ENCODE measurements at places on chromosomes 5 and 9.

- no peak for DNase-seq
These were observed 20.7 kb downstream of the TCF7 start for GRCh38 chr5:134135091-134135655.

DNA sequence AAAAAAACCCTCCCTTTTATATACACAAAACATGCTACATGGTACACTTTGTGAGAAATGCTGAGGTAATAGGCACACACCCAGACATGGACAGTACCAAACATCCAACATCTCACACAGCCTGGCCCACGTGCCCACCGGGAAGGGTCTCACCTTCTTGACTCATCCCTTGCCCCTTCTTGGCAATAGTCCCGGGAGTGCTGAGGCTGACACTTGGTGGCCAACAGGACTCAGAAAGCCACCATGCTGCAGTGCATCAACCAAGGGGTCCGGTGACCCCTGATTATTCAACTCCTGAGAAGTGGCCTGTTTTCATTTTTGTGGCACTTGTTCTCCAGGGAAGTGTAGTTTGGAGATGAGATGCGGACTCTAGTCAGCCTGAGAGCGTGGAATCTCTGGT lies 35.0 kb downstream of the ANGPTL2 start:
- no peak for DNase-seq

DNA sequence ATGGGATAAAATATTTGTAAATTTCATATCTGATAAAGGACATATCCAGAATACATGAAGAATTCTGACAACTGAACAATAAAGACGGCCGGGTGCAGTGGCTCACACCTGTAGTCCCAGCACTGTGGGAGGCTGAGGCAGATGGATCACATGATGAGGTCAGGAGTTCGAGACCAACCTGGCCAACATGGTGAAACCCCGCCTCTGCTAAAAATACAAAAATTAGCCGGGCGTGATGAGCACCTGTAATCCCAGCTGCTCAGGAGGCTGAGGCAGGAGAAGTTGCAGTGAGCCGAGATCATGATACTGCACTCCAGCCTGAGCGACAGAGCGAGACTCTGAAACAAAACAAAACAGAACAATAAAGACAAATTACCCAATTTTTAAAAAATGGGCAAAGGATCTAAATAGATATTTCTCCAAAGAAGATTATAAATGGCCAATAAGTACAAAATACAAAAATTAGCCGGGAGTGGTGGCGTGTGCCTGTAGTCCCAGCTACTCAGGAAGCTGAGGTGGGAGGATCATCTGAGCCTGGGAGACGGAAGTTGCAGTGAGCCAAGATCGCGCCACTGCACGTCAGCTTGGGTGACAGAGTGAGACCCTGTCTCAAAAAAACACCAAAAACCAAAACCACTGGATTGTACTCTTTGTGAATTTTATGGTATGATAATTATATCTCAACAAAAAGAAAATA lies 9.6 kb upstream of the NSD1 start:
- DNase-seq: no peak

DNA sequence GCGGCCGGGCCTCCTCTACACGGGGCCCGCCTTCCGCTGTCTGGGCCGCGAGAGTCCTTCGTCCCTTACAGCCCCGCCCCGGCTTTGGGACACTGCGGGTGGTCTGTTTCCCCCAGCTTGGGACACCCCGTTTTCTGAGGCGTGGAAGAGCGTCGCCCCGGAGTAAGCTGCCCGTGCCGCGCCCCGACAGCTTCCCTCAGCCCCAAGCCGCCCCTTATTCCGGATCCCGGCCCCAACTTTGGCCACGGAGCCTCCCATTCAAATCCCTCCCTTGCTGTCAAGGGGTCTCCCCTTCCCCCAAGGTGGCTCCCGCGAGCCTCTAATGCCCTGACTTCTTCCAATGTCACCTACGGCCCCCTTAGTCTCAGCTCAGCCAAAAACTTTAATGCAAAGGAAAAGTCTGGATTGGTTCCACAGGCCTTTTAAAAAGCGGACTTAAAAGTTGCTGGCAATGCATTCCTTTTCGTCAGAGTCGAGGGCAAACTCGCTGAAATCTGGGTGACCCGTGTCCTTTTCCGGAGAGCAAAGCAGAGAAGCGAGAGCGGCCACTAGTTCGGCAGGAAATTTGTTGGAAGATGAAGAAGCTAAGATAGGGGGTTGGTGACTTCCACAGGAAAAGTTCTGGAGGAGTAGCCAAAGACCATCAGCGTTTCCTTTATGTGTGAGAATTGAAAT lies 19.8 kb downstream of the EXOSC2 start:
- DNase-seq: no peak

- DNase-seq: no peak
These were observed 6.3 kb upstream of the ADAMTSL1 start for GRCh38 chr9:18467696-18468095.

DNA sequence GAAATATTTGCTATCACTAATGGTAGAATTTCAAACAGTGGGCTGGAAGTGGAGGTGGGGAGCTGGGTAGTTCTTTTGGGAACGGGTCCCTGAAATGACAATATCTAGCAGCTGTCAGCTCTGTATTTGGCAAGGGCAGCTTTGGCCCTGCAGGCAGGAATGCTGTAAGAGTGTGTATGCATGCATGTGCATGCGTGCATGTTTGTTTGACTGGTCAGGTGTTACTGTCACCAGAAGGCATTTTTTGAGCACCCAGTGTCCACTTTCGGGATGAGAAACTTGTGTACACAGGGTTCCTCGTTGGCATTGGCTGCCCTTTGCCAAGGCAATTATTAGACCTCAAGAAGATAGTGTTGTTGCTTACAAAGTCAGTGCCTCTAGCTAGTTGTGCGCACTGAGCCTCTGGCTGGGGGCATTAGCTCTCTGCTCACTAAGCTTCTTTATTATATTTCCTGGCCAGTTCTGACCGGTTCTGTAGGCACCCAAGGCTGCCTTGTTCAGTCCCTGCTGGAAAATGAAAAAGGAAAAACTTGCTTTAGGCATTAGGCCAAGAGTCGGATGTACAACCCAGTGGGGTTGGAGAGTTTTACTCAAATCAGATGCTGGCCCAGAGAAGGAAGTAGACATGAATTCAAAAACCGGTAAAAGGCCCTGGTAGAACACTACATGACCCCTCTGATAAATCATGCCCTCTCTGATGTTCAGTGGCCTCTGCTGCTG lies 2.0 kb downstream of the CYFIP2 start:
- DNase-seq: no peak

DNA sequence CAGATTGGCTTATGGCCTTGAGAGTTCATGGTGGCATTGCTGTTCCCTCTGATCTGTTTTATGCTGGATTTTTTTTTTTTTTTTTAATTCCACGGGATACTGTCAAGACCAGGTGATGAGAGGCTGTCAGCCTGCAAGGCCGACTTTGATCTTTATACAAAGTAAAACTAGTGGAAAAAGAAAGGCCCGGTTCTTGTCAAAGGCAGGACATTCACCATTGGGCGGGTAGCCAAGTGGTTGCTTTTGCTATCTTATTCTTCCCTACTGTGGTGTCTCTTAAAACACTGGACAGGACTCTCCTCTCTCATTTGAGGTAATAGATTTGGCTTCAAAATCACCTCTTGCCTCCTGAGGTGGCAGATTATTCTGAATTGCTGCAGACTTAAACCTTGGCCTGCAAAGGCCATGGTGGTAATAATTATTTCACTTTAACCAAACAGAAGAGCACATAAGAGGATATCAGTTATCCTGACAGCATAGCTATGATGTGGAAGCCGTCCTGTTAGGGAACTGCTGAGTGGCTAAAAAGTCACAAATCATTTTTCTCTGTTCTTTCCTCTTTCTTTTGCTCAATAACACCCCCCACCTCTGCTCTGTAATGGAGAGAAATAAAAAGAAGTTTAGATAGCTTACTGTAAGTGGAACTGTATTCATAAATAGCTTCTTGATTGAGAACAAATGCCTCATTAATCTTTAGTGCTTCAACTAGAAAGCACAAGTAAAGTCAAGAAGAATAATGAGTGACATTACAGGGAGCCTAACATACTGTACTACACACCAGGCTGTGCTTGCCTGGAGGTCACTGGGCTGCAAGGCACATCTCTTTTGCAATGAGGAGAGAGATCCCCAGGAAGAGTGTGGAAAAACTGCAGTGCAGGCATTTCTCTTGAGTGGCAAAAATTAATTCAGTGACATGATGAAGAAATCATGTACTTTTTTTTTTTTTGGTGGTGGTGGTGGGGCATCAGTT lies 275.6 kb downstream of the KDM4C start:
- DNase-seq: no peak

- DNase-seq: no peak
These were observed 5.3 kb downstream of the OR2S2 start for GRCh38 chr9:35952526-35953191.

- no peak for DNase-seq
These were observed 19.0 kb downstream of the ABL1 start for GRCh38 chr9:130854092-130854491.

- no peak for DNase-seq
These were observed 25.6 kb downstream of the KCNN2 start for GRCh38 chr5:114387433-114387832.

DNA sequence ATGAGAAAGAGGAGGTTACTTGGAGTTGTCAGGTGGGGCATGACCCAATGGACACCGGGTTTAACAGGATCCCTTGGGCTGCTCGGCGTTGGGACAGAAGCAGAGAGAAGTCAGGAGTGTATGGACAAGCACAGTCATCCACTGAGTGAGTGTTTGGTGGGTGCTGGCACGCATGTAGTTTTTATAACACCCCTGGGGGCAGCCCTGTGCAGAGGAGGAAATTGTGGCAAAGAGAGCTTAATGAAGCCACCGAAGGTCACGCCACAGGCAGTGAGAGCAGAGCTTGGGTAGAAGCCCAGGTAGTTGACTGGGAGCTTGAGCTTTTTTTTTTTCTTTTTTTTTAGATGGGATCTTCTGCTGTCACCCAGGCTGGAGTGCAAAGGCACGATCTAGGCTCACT lies 43.2 kb upstream of the IER5L start:
- no peak for DNase-seq

DNA sequence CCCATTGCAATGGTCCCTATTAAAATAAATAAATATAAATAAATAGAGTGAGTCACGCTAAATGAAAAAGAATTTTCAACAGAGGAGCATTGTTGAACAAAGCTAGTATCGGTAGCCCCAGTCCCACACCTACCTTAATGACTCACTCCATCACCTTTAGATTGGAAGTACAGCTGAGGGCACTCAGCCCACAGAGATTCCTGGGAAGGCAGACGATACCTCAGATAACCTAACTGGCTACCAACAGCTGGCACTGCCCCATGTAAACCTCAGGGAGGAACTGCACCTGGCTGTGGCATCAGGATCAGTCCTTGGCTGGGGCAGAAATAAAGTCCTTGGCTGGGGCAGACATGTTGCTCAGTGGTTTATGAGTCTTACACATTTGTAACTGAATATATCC lies 49.3 kb downstream of the SPRY4 start:
- DNase-seq: no peak

GRCh38 chr5:54165687-54166086 lies 144.7 kb downstream of the ARL15 start:
- no peak for DNase-seq

DNA sequence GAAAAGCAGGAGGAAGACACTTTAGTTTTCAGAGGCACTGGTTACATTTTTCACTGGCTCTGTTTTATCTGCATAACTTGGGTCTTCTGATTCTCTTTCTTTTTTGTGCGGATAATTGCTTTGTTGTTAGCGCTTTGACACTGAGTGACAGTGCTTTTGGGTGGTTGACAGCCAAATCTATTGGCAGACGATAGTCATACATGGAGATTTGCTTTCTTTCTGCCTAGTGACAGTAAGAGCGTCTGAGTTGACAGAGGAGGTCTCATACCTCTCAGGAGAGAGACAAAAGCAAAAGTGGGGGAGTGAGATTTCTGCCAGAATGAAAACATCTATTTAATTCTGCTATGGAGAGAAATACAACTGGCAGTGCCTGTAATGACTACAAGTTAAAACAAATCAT lies 2278.0 kb upstream of the WWC1 start:
- DNase-seq: no peak

GRCh38 chr5:159206818-159207217 lies 2.5 kb downstream of the RNF145 start:
- no peak for DNase-seq

GRCh38 chr5:165405340-165405739 lies 1899.9 kb downstream of the MAT2B start:
- no peak for DNase-seq

GRCh38 chr5:111756581-111757354 lies at the start of gene NREP:
Gene NREP, minus strand, starts transcription at chr5:111757194. Its CDS starts 1,422 bp downstream, at chr5:111755772.
- peak; percentile 6 for DNase-seq

- DNase-seq: no peak
These were observed 1.5 kb downstream of the SYNPO start for GRCh38 chr5:150641824-150642566.

DNA sequence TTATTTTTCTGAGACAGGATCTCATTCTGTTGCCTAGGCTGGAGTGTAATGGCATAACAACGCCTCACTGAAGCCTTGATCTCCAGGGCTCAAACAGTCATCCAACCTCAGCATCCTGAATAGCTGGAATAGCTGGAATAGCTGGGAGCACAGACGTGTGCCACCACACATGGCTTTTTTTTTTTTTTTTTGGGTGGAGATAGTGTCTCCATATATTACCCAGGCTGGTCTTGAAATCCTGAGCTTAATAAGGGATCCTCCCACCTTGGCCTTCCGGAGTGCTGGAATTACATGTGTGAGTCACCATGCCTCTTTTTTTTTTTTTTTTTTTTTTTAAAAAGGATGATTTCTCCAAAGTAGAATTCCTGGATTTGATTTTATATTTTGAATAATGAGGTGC lies 60.7 kb downstream of the NSD1 start:
- DNase-seq: no peak

DNA sequence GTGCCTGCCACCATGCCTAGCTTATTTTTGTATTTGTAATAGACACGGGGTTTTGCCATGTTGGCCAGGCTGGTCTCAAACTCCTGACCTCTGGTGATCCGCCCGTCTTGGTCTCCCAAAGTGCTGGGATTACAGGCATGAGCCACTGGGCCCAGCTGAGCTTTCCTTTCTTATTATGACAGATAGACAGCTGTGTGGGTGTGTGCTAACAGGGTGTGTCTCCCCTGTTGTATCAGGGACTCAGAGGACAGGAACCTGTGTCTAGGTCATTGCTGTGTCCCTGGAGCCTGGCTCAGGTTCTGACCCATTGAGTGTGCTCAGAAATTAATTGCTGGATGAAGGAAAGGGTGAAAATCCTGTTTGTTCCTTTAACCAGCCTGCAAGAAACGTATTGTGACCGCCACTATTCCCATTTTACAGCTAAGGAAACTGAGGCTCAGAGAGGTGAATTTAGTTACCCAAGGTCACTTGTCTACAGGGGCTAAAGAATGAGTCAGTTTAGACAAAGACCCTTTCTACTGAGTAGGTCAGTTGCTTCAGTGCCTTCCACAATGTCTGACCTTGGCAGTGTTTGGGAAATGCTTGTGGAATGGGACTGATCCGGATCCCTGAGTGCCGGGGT lies 16.8 kb downstream of the NCS1 start:
- DNase-seq: no peak

- no peak for DNase-seq
These were observed 1.1 kb downstream of the HSPA9 start for GRCh38 chr5:138573949-138574670.

- no peak for DNase-seq
These were observed 267.7 kb downstream of the ADAMTS6 start for GRCh38 chr5:65213921-65214525.

- no peak for DNase-seq
These were observed 192.8 kb downstream of the FER start for GRCh38 chr5:108940506-108940905.

- DNase-seq: no peak
These were observed 602.1 kb downstream of the TAF11L14 start for GRCh38 chr5:18236386-18236785.
